ENCODE measurements at places on chromosomes 11 and 22. TPM values are rescaled to one million over a fixed set of nuclear protein-coding genes. Genes with fewer than 3 reads are reported as not detected.

The OR2AG1 gene
- not detected for total RNA-seq

- no peaks in the 10 kb centered on the region for H3K4me1 ChIP-seq
- no peak for DNase-seq
- peaks cover 3% of the 10 kb centered on the region for H3K36me3 ChIP-seq
- no peak overlapping the region for H3K27ac ChIP-seq
Observed at GRCh38 chr11:42012271-42012670, 552.8 kb upstream of the LRRC4C start.

GRCh38 chr11:8192016-8192895, 23.4 kb upstream of the RIC3 start:
- H3K27ac ChIP-seq, result no peak overlapping the region
- peak; percentile 46 for DNase-seq
- H3K27me3 ChIP-seq, result peaks cover 18% of the 10 kb centered on the region
- H3K4me3 ChIP-seq, result no peak overlapping the region
- H3K4me1 ChIP-seq, result no peaks in the 10 kb centered on the region

The IGLL1 gene
- not detected for total RNA-seq

DNA sequence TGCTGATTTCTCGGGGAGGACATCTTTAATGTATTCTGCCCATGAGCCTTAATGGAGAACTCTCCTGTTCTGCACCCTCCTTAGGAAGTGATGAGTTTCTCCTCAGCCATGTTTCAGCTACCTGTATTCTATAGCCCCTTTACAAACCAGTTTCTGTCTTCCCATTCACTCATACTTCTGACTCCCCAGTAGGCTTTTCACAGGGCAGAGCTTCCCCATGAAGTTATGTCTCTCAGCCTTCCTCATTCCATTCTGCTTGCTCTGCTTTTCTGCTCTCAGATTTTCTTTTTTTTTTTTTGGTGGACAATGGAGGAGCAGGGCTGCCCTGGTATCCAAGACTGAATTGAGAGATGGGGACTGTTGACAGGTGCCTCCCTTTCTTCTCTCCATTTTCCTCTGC, 4.3 kb upstream of the OR52R1 start:
- no peaks in the 10 kb centered on the region for H3K27me3 ChIP-seq
- H3K4me1 ChIP-seq, result no peaks in the 10 kb centered on the region
- no peak for DNase-seq
- no peak overlapping the region for H3K4me3 ChIP-seq
- no peaks in the 10 kb centered on the region for H3K36me3 ChIP-seq

The KCNE3 gene
- total RNA-seq, result not detected

GRCh38 chr11:94702481-94702880, 65.7 kb upstream of the AMOTL1 start:
- H3K27me3 ChIP-seq, result peaks cover 17% of the 10 kb centered on the region
- no peaks in the 10 kb centered on the region for H3K4me1 ChIP-seq
- H3K36me3 ChIP-seq, result no peaks in the 10 kb centered on the region
- DNase-seq, result no peak
- H3K4me3 ChIP-seq, result no peak overlapping the region

GRCh38 chr22:23217171-23218052, 37.1 kb downstream of the BCR start:
- no peak overlapping the region for H3K27ac ChIP-seq
- H3K4me1 ChIP-seq, result peaks cover 93% of the 10 kb centered on the region
- peak overlapping the region; percentile 79 for H3K4me3 ChIP-seq
- H3K36me3 ChIP-seq, result no peaks in the 10 kb centered on the region

The MS4A3 gene
- not detected for total RNA-seq

All from activated T-cell treated with anti-CD3 and anti-CD28 coated beads, Interleukin-2, amount 50 U/mL, for 72 hours (primary cell).